AG09309 (cell line): ENCODE measurements at places on chromosomes 12 and 14.

- peak; percentile 32 for DNase-seq
These were observed 107.0 kb downstream of the HELB start for GRCh38 chr12:66409195-66409871.

DNA sequence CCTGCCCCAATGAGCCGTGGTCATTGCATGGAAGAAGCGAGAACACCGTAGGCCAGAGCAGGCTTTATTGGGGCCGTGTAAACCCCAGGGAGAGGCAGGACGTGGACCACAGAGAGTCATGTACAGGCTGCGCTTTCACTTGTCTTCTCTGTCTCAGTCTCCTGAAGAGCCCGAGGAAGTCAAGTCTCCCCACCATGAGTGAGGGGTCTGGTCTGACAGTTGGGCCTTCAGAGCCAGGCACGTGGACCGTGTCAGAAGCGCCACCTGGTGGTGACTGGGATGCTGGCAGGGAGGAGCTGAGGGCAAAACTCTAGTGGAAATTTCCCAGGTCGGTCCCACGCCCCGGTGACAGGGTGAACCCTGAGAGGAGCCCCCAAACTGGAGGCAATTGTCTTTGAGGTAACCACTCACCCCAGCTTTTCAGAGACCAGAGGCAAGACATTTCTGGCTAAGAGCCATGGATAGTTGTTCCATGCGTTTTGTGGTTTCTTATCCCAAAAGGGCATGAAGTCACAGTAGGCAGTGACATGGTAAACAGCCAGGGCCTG lies 17.4 kb downstream of the RPS6KL1 start:
- no peak for DNase-seq

- no peak for DNase-seq
These were observed 35.1 kb downstream of the NCOR2 start for GRCh38 chr12:124532331-124532750.

- no peak for DNase-seq
These were observed 40.5 kb upstream of the TBC1D15 start for GRCh38 chr12:71799106-71799505.

- DNase-seq: no peak
These were observed 724 bp downstream of the BLOC1S1 start for GRCh38 chr12:55716582-55716957.

- DNase-seq: no peak
These were observed 263.2 kb upstream of the ATP2B1 start for GRCh38 chr12:89971880-89972279.

GRCh38 chr14:64217834-64218233 lies 76.3 kb downstream of the ESR2 start:
- DNase-seq: no peak

DNA sequence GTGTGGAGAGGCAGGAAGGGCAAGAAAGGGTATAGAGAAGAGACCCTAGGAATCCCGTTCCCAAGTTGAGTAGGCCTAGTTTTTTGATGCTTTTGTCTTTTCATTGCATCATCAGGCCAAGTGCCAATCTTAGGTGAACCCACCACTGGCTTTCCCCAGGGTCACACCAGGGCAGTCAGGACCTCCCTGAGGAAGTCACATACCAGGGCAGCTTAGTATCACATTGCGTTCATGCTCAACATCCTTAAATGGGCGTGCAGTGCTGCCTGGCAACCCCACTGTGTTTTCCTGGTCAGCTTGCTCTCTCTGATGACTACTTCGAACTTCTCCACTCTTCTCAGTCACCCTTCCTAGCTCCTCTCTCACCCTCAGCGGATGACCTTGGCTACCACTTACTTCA lies 9.0 kb downstream of the ASIC1 start:
- DNase-seq: peak; percentile 59

DNA sequence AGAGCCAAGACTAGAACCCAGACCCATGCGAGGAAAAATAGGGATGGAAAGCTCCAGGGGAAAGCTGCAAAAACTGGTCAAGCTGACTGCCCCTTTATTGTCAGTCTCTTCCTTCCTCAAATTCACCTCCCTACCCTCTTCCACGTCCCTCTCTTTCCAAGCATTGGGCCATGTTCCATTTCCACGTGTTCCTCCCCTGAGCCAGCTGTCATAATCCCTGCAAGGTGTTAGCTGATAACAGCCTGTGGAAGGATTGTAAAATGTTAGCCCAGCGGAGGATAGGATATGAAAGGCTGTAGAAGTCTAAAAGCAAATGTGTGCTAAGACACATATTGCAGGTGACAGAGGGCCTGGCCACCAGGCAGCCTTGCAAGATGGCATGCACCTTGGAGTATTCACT lies 88.0 kb upstream of the MAX start:
- DNase-seq: no peak

- DNase-seq: no peak
These were observed 4.1 kb upstream of the DAZAP2 start for GRCh38 chr12:51234530-51234929.

DNA sequence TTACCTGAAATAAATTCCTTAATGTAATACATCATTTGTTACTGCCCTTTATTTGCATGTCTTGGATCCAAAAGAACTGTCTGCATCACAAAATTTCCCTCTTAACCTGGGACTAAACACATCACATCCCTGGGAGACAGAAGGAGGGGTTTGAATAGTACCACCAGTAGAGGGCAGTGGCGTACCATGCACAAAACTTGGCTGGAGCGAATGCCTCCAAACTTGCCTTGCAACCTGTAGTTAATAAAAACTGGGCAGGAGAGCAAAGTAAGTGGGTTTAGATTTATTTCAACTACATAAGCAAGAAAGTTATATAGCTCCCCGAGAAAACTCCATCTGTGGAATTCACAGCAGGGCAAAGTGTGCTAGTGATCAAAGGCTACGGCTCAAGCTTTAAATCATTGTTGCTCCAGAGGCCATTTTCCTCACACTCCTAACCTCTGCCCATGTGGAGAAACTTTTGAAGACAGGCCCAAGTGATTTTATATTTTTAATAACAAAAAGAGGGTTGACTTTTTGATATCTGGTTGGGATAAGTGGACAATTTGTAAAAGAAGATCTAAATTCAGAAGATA lies 1176.7 kb upstream of the SEL1L start:
- DNase-seq: no peak

DNA sequence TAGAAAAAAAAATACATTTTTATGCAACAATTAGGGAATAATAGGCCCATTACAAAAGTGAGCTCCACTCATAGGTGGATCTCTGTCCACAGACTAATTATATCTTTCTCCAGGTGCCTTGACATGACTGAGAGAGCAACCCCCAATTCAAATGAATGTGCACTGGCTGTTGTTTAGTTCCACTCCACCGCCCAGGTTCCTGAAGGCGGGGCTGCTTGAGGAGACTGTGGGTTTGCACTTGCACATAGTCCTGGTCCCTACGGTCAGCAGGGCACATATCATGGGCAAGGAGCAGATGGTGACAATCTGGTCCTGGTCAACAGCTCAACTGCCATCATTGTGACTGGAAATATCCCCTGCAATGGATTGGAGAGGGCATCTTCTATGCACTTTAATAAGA lies 195.6 kb upstream of the PWP1 start:
- no peak for DNase-seq

- no peak for DNase-seq
These were observed 43.8 kb downstream of the CCNK start for GRCh38 chr14:99524804-99525698.

- no peak for DNase-seq
These were observed 50.5 kb downstream of the ADIPOR2 start for GRCh38 chr12:1741154-1741949.

DNA sequence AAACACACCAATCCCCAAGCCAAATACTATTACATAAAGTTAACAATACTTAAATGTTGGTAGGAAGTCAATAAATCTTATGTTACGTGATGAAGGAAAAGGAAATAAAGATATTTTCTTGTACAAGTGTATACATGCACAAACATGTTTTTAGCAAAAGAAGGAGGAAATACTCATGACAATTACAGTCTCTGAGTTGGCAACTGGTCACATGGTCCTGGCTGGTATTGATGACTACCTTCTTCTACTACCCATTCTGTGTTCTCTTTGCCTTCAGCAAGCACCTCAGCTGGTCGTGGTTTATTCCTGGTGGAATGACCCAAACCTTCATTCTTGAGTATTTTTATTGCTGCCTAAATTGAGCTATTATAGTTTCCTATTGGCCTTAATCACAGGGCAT lies 84.8 kb downstream of the PLBD1 start:
- DNase-seq: no peak

- no peak for DNase-seq
These were observed 7.5 kb upstream of the DPF3 start for GRCh38 chr14:72901361-72901760.

DNA sequence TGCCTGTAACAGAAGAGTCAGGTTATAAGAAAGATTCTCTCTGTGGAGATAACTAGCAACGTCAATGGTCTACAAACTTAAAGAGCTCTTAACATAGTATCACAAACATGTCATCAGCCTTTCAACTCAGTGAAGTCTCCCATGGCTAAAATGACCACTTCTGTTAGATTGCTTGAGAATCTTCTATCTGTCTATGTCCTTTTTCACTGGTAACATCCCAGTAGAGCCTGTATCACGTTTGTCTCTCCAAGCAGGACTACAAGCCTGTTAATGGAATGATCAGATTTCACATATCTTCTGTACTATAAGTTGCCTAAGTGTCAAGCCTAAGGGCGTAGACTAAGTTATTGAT lies 50.7 kb downstream of the SLC2A13 start:
- no peak for DNase-seq

DNA sequence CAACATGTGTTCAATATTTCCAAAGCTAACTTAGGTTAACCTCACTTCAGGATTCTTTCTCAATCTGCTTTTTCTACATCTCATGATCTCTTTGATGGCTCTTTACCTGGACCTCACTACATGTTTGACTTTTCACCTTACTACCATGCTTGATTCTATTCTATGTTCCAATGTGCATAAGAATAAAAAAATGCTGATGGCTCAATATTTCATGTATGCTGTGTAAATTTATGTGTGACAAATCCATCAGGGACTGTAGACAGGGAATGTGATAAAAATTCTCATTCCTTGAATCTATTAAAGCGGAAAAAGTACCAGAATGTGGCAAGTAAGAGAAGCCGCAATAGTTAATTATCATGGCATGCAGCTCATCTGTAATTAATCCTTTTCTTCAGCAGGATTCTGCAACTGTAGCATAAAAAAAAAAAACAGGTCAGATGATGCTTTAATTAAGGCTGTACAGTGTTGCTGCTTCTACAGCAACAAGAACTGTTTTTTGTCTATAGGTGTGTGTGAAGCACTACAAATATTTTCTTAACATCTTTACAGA lies 276.9 kb upstream of the PRKD1 start:
- no peak for DNase-seq

- no peak for DNase-seq
These were observed 800.0 kb downstream of the TRHDE start for GRCh38 chr12:73072214-73072613.

GRCh38 chr12:2451025-2451424 lies 343.7 kb upstream of the FKBP4 start:
- no peak for DNase-seq

DNA sequence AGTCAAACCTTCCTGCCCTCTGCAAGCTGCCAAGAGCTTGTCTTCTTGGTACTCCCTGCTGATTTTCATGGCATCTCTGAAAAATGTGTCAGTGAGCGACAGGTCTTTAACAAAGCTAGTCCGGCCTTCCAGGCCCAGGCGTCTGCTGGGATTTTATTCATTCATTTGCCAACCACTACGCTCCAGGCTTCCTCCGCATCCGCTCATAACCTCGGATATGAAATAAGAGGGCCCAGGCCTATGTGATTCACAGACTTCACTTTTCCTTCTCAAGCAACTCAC lies 13.8 kb downstream of the TSPAN9 start:
- no peak for DNase-seq

DNA sequence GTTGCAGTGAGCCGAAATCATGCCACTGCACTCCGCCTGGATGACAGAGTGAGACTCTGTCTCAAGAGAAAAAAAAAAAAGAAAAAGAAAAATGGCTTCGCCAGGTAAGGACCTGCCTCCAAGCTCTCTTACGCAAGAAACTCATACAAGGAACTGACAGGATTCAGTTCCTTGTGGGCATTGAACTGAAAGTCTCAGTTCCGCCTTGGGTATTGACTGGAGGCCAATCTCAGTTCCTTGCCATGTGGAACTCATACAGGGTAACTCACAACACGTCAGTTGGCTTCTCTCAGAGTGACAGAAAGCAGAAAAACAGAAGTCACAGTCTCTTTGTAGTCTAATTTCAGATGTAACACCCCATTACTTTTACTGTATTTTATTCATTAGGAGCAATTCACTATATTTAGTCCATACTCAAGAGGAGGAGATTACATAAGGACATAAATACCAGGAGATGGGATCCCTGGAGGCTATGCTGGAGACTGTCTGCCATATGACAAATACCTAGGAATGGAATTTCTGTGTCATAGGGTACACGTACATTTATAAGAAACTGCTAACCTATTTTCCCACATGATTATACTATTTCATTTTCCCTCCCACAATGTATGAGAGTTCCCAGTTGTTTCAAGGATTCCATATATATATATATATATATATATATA lies 11.4 kb upstream of the NOPCHAP1 start:
- DNase-seq: no peak

GRCh38 chr14:76919431-76920330 lies 93.5 kb downstream of the LRRC74A start:
- DNase-seq: no peak

DNA sequence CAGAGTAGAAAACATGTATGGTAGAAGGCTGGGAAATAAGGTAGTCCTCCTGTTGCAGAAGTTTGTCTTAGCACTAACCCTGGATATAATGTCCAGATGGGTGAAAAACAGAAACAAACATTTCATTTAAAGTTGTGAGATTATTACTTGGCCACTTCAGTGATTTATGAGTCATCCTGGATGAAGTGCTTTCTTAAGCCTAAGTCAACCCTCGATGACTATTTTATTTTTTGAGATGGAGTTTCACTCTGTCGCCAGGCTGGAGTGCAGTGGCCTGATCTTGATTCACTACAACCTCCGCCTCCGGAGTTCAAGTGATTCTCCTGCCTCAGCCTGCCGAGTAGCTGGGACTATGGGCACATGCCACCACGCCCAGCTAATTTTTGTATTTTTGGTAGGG lies 10.2 kb downstream of the DLST start:
- DNase-seq: no peak

GRCh38 chr12:112149596-112149995 lies 24.2 kb downstream of the TRAFD1 start:
- no peak for DNase-seq

- no peak for DNase-seq
These were observed 288.0 kb downstream of the ERC1 start for GRCh38 chr12:1279050-1279449.

- no peak for DNase-seq
These were observed 84.1 kb downstream of the PPP1R12A start for GRCh38 chr12:79850610-79851299.

GRCh38 chr12:573232-573631 lies 90.0 kb downstream of the NINJ2 start:
- no peak for DNase-seq

- no peak for DNase-seq
These were observed 134.3 kb downstream of the TTC7B start for GRCh38 chr14:90681929-90682328.

GRCh38 chr12:1003600-1004271 lies 12.7 kb downstream of the ERC1 start:
- no peak for DNase-seq

GRCh38 chr12:98172304-98172703 lies 343.1 kb upstream of the TMPO start:
- DNase-seq: no peak
